SK-N-SH treated with all-trans-retinoic acid at 6 μM for 48 hours (cell line): ENCODE measurements at places on chromosomes 4 and X.

- no peak for ATAC-seq
Observed at GRCh38 chr4:84298023-84298718, 200.9 kb downstream of the NKX6-1 start.

DNA sequence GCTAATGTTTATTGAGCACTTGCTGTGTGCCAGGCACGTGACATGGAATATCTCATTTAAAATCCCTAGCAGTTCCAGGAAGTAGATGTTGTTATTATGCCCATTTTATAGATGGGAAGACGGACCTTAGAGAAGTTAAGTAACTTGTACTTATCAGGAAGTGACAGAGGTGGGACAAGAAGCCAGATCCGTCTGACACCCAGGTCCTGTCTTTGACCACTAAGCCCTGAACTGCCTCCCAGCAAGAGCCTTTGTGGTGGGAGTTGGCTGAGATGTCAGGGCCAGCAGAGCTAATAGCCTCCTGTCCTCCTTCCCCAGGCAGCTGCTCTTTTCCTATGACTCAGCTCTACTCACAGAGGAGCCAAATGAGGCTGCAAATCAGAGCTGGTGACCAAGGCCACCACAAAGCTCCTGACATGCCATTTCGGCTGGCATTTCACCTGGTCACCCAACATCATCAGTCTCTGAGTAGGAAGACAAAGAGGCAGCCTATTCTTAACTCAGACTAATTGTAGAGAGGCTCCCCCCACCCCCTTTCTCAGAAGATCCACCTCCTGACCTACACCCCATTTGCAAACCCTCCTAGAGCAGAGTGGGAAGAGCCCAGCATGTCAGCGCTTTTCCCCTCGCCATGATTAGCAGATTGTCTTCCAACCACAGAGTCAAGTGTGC lies 175.1 kb upstream of the KIT start:
- ATAC-seq: no peak

DNA sequence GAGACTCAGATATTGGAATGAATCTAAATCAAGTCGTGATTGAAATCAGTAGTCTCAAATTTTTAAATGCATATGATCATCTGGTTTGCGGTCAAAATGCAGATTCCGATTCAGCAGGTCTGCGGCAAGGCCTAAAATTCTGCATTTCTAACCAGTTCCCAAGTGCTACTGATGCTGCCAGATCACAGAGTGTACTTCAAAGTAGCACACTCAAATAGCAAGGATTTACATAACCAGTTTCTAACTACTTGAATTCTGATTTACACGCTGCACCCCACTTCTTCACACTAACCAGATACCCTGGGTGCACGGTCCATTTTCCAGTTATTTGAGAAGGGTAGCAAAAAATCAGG lies 752 bp downstream of the MBTPS2 start:
- peak; percentile 13; the same call in 2 of the 3 replicates for ATAC-seq

GRCh38 chr4:31085689-31086088 lies 365.5 kb downstream of the PCDH7 start:
- ATAC-seq: no peak

DNA sequence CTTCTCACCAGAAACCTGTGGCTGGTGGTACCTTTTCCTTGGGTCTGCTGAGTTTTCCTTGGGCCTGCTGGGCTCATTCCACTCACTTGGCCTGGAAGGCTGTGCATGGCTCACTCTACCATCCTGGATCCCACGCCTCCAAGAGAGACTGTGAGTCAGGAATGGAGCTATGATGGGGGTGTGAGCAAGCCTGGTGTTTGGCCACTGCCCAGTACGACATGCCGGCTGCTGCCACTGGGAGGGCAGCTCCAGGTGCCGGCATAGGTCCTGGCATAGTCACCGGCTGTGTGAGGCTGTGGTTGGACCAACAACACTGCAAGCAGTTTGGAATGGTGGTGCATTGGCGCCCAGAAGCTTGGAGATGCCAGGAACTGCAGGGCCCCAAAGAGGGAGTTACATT lies 721.7 kb downstream of the PCDH18 start:
- ATAC-seq: no peak

DNA sequence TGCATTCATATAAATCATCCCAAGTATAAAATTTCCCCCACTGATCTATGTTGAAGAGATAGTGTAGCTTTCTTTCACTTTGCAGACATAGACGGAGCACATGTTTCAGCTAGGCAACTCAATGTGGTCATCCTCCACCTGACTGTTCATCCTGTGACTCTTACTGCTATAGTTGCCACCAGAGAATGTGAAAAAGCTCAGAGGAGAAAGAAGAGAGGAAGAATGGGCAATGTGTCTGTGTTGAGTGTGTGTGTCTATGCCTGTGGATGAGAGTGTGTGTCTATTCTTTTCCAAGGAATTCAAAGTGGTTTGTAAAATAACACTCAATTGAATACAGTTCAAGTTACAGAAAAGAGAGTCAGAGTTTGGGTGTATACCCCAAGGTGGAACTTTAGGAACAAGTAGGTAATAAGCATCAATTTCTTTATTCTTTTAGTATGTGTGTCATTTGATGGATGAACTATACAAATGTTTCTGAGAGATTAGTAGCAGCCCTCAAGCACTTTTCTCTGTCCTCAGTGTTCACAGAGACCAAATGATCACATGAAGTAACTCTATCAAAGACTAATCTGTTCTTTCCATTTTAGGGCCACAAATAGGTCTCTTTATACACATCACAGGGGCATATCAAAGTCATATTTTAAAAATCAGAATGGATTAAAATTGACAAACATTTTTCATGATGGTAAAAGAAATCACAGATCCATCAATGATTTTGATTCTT lies 2.3 kb downstream of the SNCA start:
- no peak for ATAC-seq

DNA sequence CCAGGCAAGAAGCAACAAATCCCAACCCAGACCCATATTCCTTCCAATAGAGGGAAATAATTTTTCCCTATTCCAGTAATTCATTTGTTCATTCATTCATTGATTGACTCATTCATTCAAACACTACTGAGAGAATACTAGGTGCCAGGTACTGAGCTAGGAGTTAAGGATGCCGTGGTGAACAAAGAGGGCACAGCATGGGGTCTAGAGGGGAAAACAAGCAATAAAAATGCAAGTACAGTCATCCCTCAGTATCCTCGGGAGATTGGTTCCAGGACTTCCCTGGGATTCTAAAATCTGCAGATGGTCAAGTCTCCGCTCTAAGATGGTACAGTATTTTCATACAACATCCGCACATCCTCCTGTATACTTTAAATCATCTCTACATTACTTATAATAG lies 18.7 kb downstream of the RASGEF1B start:
- no peak for ATAC-seq

DNA sequence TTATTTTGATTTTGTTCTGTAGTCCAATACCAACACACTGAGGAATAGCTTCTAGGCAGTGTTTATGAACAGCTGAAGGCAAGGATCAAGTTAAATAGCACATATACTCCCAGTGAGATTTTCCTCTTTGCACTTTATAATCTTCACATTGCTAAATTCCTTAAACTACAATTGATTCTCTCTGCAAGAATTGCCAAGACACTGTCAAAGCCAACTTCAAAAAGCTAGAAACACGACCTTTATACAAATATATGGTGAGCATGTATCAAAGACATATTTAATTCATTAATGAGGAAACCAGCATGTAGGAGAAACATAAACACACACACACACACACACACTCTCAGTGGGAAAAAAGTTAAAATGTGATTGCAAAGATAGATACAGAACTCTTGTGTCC lies 86.4 kb upstream of the FAM9C start:
- no peak for ATAC-seq

DNA sequence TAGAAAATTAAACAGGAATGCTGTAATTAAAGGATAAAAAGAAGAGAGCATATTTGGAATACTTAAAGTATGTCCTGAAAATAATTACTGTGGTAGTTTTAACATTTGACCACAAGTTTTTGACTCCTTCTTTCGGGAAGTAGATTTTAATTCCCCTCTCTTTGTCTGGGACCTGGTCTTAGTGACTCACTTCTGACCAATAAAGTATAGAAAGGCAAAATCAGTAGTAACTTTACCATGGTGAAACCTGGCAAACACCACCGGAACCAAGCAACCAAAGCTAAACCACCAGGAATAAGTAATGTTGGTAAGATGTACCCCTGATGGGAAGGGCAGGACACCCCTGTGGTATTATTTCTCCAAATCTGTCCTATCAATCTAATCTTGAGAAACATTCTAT lies 314.8 kb downstream of the PDHA2 start:
- ATAC-seq: no peak

DNA sequence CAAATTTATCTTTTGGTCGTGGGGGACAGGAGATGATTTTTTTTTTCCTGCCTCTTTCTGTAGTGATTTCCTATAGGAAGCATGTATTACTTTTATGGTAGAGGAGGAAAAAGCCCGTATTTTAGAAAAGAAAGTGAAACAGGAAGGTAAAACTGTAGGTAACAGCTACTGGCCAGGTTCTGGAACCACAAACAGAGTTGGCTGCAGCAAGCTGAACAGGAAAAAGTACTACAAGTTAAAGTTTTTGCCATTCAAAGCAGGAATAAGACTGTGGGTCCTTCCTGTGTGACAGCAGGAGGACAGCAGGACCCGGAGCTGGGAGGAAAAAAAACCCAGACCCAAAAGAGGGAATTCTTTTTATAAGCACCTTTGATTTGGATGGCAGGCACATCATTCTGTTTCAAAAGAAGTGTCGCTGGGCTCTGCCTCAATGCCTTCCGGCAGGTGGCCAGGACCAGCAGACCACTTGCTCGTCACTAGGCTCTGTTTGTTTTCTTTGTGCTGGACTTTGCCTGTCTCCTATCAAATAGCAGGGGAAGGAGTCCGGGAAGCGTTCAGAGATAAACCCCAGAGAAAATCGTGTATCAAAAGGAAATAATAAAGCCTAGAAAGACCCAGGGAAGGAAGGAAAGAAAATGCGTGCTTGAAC lies 277.9 kb downstream of the ADGRA3 start:
- ATAC-seq: peak; percentile 63

DNA sequence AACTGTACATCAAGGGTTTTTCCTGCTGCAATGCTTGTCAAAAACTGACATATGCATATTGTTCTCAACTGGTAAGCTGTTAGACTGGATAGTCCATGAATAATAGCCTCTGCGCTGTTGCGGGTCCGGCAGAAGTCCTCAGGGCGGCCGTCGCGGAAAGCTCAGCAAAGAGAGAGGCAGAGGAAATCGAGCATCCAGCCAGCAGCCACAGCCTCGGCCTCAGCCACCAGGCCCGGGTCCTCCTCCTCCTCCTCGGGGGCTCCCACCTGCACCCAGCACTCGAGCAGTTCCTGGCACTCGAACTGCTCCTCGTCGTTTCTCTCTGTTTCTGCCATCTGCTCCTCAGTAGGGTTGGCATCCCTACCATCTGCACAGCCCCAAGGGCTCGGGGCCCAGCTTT lies 53.7 kb downstream of the UPRT start:
- ATAC-seq: no peak

- ATAC-seq: no peak
Observed at GRCh38 chrX:149213264-149213663, 291.8 kb downstream of the IDS start.

DNA sequence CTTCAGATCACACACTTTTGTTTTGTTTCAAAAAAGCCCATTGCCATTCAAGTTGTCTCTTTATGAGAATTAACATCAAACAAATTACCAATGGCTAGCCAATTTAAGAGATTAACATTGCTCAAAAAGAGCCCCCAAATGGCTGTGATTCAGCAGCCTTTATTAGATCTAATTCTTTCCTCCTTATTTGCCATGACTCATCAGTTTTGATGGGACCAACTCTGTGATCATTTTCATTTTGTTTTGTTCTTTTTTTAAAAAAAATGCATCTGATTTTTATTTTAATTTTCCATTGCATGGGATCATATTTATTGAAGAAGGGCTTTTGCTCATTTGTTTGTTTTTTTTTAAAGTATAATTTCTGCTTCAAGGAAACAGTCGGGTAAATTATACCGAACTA lies 161.6 kb upstream of the FRMPD4 start:
- ATAC-seq: no peak

DNA sequence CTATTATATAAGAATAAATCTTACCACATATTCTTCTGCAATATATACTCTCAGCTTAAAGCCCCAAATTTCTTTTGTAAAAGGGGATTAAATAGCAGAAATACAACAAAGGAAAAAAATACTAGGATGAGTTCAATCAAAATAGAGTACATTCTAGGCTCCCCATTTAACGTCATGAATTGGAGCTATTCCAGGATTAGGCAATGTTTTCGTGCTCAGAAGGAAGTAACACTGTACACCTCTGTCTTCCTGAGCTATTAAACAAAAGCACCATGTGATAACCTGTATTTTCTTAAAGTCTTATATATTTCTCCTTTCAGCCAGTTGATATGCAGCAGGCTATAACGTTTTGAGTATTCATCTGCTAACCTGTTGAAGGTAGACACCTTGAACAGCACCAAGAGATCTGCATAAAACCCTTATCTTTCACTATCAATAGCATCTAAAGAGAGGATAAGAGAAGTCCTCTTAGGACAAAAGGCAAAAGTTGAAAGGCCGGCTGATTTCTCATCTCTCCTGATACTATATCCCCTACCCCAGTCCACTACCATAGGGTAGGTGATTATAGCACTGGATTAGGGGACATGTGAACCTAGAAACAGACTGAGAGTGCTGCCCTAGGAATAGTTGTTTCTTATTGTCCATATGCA lies 31.5 kb downstream of the TEC start:
- no peak for ATAC-seq

- no peak for ATAC-seq
Observed at GRCh38 chrX:49111791-49112190, 11.7 kb downstream of the GPKOW start.

DNA sequence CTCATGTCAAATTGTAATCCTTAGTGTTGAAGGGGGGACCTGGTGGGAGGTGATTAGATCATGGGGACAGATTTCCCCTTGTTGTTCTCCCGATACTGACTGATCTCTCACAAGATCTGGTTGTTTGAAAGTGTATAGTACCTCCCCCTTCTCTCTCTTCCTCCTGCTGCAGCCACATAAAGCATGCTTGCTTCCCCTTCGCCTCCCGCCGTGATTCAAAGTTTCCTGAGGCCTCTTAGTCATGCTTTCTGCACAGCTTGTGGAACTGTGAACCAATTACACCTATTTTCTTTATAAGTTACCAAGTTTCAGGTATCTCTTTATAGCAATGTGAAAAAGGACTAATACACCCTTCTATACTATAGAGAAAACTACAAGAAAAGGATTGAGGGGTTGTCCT lies 1170.5 kb upstream of the AGA start:
- no peak for ATAC-seq

GRCh38 chrX:71652405-71652804 lies 14.9 kb upstream of the LOC101059915 start:
- peak; percentile 86 for ATAC-seq

DNA sequence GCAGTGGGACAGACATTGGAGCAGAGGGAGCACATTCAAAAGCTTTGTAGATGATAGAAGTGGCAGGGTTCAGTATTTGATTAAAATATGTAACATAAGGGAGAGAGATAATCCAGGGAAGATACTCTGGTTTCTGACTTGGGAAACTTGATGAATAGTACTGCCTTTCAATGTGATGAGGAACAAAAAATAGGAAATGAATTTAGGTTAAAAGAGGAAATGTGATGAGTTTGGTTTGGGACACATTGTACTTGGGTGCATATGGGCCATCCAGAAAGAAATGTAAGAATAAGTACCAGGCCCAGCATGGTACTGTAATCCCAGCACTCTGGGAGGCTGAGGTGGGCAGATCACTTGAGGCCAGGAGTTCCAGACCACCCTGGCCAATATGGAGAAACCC lies 20.9 kb upstream of the NDNF start:
- no peak for ATAC-seq
